ENCODE measurements at places on chromosomes 12 and 14. TPM values are rescaled to one million over a fixed set of nuclear protein-coding genes. Genes with fewer than 3 reads are reported as not detected.

The RPGRIP1 gene
- total RNA-seq, result not detected

The SLC35F4 gene
- not detected for total RNA-seq

The DNAJC22 gene
- not detected for total RNA-seq

The CCDC196 gene
- total RNA-seq, result not detected

The RPL6 gene
- total RNA-seq, result 1,130 TPM

The FLVCR2 gene
- total RNA-seq, result 0.79 TPM

The TMEM106C gene
- 139 TPM for total RNA-seq

The TOMM20L gene
- not detected for total RNA-seq

The CEBPE gene
- total RNA-seq, result 0.50 TPM

The LALBA gene
- total RNA-seq, result not detected

The A2M gene
- not detected for total RNA-seq

The ASCL4 gene
- total RNA-seq, result not detected

- H3K27me3 ChIP-seq, result no peaks in the 10 kb centered on the region
- peaks cover 3% of the 10 kb centered on the region for H3K36me3 ChIP-seq
- H3K4me1 ChIP-seq, result no peaks in the 10 kb centered on the region
- DNase-seq, result no peak
- no peak overlapping the region for H3K27ac ChIP-seq
Measured at GRCh38 chr14:60905923-60906322, 75.0 kb downstream of the TRMT5 start.

GRCh38 chr12:118625050-118625675 lies 248.8 kb downstream of the SUDS3 start:
- no peak overlapping the region for H3K4me3 ChIP-seq
- H3K36me3 ChIP-seq, result no peaks in the 10 kb centered on the region
- no peaks in the 10 kb centered on the region for H3K27me3 ChIP-seq
- H3K27ac ChIP-seq, result no peak overlapping the region

DNA sequence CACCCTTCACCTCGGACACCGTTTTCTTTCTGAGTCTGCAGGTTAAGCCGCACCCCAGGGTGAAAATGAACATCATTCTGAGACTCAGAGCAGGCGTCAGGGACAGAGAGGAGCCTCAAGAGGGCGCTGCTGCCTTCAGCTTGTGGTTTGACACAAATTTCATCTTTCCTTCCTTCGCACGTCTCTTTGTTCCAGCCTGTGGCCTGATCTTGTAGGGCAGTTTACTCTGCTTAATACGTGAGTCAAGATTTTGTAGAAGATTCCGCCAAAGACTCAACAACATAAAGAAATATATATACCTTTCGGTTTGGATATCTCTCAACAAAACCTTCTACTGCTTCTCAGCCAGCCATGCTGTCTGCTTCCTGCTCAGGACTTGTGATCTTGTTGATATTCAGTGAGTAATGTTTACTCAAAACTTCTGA lies 329.3 kb upstream of the OR4E1 start:
- DNase-seq, result peak; percentile 86
- H3K4me1 ChIP-seq, result peaks cover 40% of the 10 kb centered on the region
- peak overlapping the region; percentile 77 for H3K4me3 ChIP-seq
- H3K36me3 ChIP-seq, result peaks cover 10% of the 10 kb centered on the region
- peak overlapping the region; percentile 76 for H3K27ac ChIP-seq
- no peaks in the 10 kb centered on the region for H3K27me3 ChIP-seq

GRCh38 chr12:20314328-20314727 lies 54.0 kb upstream of the PDE3A start:
- no peaks in the 10 kb centered on the region for H3K36me3 ChIP-seq
- no peak overlapping the region for H3K27ac ChIP-seq
- no peak overlapping the region for H3K4me3 ChIP-seq
- H3K4me1 ChIP-seq, result no peaks in the 10 kb centered on the region

GRCh38 chr12:123243671-123244262 lies 10.5 kb downstream of the MTRFR start:
- peaks cover 49% of the 10 kb centered on the region for H3K4me1 ChIP-seq
- H3K27me3 ChIP-seq, result no peaks in the 10 kb centered on the region
- H3K27ac ChIP-seq, result peak overlapping the region; percentile 62
- no peak overlapping the region for H3K4me3 ChIP-seq
- peaks cover 49% of the 10 kb centered on the region for H3K36me3 ChIP-seq

DNA sequence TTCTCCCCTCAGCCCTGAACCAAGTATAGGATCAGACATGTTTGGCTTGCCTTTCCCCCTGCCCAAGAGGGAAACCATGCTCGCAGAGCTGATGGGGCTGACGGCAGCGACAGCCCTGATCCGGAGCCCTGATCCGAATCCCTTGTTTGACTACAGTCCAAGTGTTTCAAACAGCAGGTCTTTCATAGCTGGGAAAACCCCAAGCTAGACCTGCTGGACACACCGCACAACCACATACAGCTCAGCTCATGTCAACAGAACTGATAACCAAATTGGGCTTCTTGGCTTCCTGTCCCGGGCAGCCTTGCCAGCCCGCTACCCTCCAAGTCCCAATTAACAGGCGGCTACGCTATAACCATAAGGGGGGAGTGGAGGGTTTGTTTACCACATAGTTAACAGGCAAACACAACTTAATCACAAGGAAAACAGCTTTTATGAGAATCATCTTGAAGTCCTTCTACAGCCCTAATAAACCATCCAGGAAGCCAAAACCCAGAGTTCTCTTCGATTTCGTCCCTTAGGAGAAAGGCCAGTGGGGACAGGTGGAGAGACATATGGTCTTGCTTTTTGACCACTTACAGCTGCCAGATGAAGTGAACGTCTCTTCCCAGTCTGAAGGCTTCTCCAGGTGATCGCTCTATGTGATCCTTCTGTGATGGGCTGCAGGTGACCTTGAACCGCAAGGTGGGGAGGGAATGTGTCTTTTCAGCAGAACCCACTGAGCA lies 64.5 kb upstream of the MANSC4 start:
- no peaks in the 10 kb centered on the region for H3K4me1 ChIP-seq
- H3K4me3 ChIP-seq, result no peak overlapping the region
- no peak overlapping the region for H3K27ac ChIP-seq
- H3K36me3 ChIP-seq, result no peaks in the 10 kb centered on the region
- DNase-seq, result no peak
- H3K27me3 ChIP-seq, result peaks cover 24% of the 10 kb centered on the region

DNA sequence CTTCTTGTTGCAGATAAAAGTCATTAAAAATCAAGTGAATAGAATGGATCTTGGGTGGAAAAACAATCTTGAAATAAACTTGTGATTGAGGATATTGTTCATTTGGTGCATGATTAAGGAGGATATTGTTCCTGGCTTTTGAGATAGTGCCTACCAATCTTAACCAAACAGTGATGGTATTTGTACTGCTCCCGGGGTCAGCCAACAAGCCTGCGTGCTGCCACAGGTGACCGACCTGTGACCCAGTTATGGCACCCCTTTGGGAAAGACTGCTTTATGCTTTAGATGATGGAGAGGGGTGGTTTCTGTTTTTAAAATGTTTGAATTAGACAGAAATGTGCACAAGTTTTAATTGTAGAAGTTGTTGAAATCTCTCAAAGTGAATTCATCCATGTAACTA lies 41.6 kb downstream of the SUDS3 start:
- no peaks in the 10 kb centered on the region for H3K27me3 ChIP-seq
- H3K4me3 ChIP-seq, result no peak overlapping the region
- DNase-seq, result no peak
- H3K27ac ChIP-seq, result no peak overlapping the region
- H3K4me1 ChIP-seq, result no peaks in the 10 kb centered on the region

DNA sequence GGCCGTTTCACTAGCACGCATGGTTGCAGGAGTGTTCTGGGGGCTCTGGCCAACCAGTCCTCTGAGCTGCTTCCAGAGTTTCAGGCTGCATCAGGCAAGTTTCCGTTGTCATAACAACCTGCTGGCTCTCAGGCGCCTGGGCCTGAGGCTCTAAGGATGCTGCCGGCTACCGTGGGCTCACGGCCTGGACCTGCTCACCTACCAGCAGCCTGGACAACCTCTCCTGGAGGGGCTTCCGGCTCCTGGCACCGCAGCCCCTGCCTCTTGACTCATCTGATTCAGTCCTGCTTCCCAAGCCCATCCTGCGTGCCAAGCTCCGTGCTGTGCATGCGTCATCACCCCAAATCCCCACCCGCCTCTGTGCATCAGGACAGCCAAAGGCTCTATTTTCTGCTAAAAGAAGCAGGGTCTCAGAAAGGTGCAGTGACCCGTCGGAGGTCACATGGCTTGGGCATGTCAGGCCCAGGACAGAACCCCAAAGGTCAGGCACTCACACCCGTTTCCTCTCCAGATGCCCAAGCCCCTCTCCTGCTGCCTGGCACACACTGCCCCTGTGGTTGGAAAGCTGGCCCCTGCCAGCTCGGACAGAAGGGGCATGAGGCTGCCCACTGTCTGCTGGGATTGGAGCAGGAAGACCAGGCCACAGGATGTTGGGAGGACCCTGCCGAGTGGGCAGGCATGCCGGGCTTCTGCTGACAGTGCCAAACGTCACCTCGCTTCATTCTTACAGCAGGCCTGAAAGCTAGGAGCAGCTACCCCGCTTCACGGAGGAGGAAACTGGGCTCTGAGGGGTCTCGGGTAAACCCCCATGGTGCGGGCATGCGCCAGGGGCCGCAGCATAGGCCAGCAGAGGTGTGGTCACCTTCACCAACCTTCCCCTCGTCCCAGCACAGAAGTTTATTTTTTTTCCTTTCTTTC lies 5.7 kb downstream of the BEGAIN start:
- no peak for DNase-seq
- peaks cover 3% of the 10 kb centered on the region for H3K4me1 ChIP-seq
- H3K4me3 ChIP-seq, result no peak overlapping the region
- peaks cover 5% of the 10 kb centered on the region for H3K27me3 ChIP-seq
- no peaks in the 10 kb centered on the region for H3K36me3 ChIP-seq

- H3K27me3 ChIP-seq, result peaks cover 4% of the 10 kb centered on the region
- H3K36me3 ChIP-seq, result no peaks in the 10 kb centered on the region
- H3K27ac ChIP-seq, result no peak overlapping the region
- H3K4me3 ChIP-seq, result no peak overlapping the region
- no peak for DNase-seq
Measured at GRCh38 chr14:105139212-105139825, 29.3 kb downstream of the JAG2 start.

DNA sequence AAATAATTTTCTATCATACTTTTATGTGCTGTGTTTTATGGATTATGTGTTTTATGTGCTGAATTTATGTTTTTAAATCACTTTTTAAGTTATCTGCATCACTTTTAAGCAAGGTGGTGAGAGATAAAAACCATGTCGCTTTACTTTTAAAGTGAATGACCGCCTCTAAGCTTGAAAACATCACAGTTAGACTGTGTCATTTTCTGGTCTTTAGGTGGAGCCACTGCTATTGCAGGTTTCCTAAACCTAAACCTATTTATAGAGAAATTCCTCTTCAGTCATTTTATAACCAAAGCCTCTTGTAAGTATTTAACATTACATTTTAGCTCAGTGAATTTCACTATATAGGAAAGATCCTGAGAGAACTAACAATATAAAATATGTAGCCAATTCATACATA lies 21.0 kb upstream of the MDM2 start:
- H3K36me3 ChIP-seq, result no peaks in the 10 kb centered on the region
- DNase-seq, result no peak
- H3K27ac ChIP-seq, result no peak overlapping the region
- H3K27me3 ChIP-seq, result no peaks in the 10 kb centered on the region

DNA sequence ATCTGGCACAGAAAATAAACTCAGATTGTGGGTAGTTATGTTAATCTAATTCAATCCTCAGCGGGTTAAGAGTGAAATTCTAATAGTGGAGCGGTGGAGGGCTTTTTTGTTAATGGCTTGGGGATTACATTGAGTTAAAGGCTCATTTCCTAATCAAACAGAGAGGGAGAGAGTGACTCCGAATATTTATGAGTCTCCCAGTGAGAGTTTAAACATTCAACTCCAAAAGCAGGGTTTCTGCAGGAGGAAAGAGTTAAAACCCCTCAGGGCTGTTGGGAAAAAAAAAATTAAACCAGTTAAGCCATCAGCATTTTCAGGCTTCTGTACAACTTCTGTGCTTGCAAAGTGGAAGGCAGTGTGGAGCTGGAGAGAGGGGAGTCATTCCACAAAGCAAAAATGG lies 62.1 kb upstream of the ESRRB start:
- H3K4me3 ChIP-seq, result no peak overlapping the region
- DNase-seq, result no peak
- peaks cover 33% of the 10 kb centered on the region for H3K27me3 ChIP-seq
- no peaks in the 10 kb centered on the region for H3K36me3 ChIP-seq

DNA sequence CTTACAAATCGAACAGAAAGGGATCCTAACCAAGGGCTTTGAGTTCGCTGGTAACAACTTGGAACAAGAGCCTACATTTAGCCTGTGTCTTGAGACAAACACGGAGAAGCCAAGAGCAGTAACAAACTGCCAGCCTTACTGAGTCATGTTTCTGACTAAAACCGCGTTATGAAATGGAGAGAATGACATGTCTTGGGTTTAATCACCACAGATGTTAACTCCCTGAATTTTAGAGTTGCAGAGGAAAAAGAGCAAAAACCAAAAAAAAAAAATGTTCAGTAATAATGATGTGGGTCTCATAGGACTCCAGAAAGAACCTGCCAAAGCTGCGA lies 1.0 kb downstream of the BLTP3B start:
- no peaks in the 10 kb centered on the region for H3K27me3 ChIP-seq
- peak overlapping the region; percentile 95 for H3K4me3 ChIP-seq
- peak; percentile 56 for DNase-seq
- peaks cover 11% of the 10 kb centered on the region for H3K36me3 ChIP-seq

DNA sequence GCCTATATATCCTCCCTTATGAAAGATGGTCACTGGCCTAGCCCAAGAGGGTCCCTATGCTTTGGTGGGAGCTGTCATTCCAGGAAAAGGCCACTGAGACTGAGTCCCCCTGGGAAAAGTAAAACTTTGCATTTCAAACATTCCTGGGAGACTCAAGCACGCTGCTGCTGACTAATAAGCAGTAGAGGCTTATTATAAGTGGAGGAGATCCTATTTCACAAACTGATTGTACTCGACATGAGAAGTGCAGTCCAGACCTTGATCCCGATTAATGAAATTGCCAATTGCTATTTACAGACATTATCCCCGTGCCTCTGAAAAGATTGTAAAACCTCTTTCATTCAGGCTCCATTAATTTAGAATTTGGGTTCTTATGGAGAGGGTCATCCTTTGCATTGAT lies 96.6 kb downstream of the EMP1 start:
- DNase-seq, result no peak
- H3K27me3 ChIP-seq, result peaks cover 9% of the 10 kb centered on the region
- H3K36me3 ChIP-seq, result no peaks in the 10 kb centered on the region
- no peaks in the 10 kb centered on the region for H3K4me1 ChIP-seq
- H3K4me3 ChIP-seq, result no peak overlapping the region

- no peak overlapping the region for H3K4me3 ChIP-seq
- no peak overlapping the region for H3K27ac ChIP-seq
- no peak for DNase-seq
- H3K36me3 ChIP-seq, result no peaks in the 10 kb centered on the region
- H3K27me3 ChIP-seq, result peaks cover 2% of the 10 kb centered on the region
- H3K4me1 ChIP-seq, result peaks cover 5% of the 10 kb centered on the region
Measured at GRCh38 chr12:98425859-98426258, 89.5 kb upstream of the TMPO start.
